ENCODE measurements at places on chromosomes 1 and 21. TPM values are rescaled to one million over a fixed set of nuclear protein-coding genes. Genes with fewer than 3 reads are reported as not detected.
A peak's percentile ranks its signal among the peaks of the same experiment; 100 is the strongest.

The PHACTR4 gene
- 32.5 TPM for total RNA-seq

The ADAM30 gene
- total RNA-seq = not detected

- DNase-seq = no peak
These were observed 111.1 kb downstream of the ATP1B1 start for GRCh38 chr1:169217636-169218035.

- peak; percentile 72 for DNase-seq
These were observed 12.2 kb upstream of the CD2 start for GRCh38 chr1:116741836-116742565.

GRCh38 chr1:198939956-198940355 is 301.1 kb downstream of the PTPRC start:
- no peak for DNase-seq
